ENCODE measurements at places on chromosomes 2 and 18.

DNA sequence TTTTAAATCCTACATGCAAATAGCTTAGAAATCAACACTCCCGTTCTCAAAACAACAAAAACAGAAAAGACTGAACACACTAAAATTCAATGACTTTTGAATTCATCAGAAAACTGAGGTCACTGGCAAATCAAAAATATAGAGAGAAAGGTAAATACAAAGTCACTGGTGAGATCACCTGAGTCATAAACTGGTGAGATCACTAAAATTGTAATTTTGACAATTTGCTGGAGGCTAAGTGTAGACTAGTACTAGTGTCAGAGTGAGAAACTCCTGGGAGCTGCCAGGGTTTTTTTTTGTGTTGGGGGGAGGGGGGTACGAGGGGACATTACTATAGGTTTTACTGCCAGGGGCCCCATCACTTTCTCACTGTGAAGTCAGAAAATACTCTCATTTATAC, 1876.0 kb upstream of the CELF4 start:
- no peaks in the 10 kb centered on the region for H3K4me1 ChIP-seq
- H3K27ac ChIP-seq: no peak overlapping the region
- no peaks in the 10 kb centered on the region for H3K36me3 ChIP-seq
- no peak for DNase-seq

DNA sequence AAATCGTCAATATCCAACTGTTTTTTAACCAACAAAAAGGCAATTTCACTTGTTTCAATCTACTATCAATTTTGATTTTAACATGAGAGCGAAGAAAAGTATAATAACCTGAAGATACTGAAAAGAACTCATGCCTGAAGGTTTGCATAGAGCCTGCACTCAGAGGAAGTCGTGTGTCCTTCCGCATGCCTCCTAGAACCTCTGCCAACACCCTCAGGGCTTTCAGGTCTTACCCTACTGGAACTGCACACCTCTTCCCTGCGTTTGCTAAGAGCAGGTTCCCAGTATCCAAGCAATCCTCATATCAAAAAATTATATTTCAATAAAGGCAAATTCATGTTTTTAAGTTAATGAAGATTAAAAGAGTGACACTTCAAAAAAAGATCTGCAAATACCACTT, 74.7 kb downstream of the PIAS2 start:
- no peaks in the 10 kb centered on the region for H3K27me3 ChIP-seq
- no peak overlapping the region for H3K27ac ChIP-seq
- H3K36me3 ChIP-seq: 0 out of 2 replicates have a peak, but pooled peaks cover 7% of the 10 kb centered on the region
- H3K4me3 ChIP-seq: no peak overlapping the region
- no peaks in the 10 kb centered on the region for H3K4me1 ChIP-seq

GRCh38 chr2:70683455-70683854, 84.5 kb downstream of the ADD2 start:
- H3K27ac ChIP-seq: no peak overlapping the region
- no peak for DNase-seq
- peaks cover 30% of the 10 kb centered on the region for H3K27me3 ChIP-seq
- no peak overlapping the region for H3K4me3 ChIP-seq

- H3K4me3 ChIP-seq: no peak overlapping the region
- no peaks in the 10 kb centered on the region for H3K36me3 ChIP-seq
- peaks cover 11% of the 10 kb centered on the region for H3K27me3 ChIP-seq
- DNase-seq: no peak
- H3K4me1 ChIP-seq: no peaks in the 10 kb centered on the region
Observed at GRCh38 chr18:35163014-35163539, 77.8 kb upstream of the ZNF397 start.

GRCh38 chr2:128197059-128197458, 106.1 kb downstream of the UGGT1 start:
- DNase-seq: no peak
- peaks cover 12% of the 10 kb centered on the region for H3K36me3 ChIP-seq
- H3K27me3 ChIP-seq: peaks cover 3% of the 10 kb centered on the region

DNA sequence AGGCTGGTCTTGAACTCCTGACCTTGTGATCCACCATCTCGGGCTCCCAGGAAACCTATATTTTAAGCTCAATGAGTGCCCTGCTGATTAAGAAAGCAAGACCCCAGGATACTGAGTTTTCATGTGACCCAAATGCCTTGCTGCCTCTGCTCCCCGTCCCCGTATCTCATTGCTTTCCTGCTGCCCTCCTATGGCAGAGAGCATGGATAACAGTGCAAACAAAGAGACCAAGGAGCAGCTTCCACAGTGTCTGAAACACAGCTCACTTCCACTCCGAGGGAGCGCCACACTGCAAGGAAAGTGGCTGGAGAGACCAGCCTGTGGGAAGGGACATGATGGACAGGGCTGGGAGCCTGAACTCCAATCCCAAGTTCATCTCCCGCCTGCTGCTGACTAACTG, 246.8 kb downstream of the TMEM182 start:
- DNase-seq: no peak
- no peak overlapping the region for H3K27ac ChIP-seq
- no peaks in the 10 kb centered on the region for H3K36me3 ChIP-seq
- no peaks in the 10 kb centered on the region for H3K27me3 ChIP-seq
- no peaks in the 10 kb centered on the region for H3K4me1 ChIP-seq

DNA sequence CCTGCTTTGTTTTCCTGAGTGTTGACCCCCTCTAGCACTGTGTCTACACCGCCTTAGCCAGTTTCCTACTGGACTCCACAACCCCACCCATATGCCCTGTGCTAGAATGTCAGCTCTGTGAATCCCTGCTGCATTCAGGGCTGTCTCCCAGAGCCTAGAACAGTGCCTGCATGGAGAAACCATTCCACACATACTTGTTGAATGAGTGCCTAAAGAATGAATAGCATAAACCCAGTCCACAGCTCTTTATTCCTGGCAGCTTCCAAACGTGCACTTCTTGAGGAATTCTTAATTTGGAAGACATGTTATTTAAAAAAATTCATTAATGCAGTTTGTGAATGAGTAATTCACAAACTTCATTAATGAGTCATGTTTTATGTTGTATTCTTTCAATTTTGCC, 6.5 kb upstream of the NAPG start:
- peak overlapping the region; percentile 69 for H3K27ac ChIP-seq
- H3K36me3 ChIP-seq: peaks cover 5% of the 10 kb centered on the region
- peak overlapping the region; percentile 77 for H3K4me3 ChIP-seq
- H3K4me1 ChIP-seq: peaks cover 32% of the 10 kb centered on the region
- H3K27me3 ChIP-seq: peaks cover 13% of the 10 kb centered on the region
- DNase-seq: peak; percentile 50

- peaks cover 18% of the 10 kb centered on the region for H3K36me3 ChIP-seq
- H3K4me1 ChIP-seq: peaks cover 100% of the 10 kb centered on the region
- H3K27me3 ChIP-seq: no peaks in the 10 kb centered on the region
- H3K4me3 ChIP-seq: peak overlapping the region; percentile 56
- peak; percentile 77 for DNase-seq
- peak overlapping the region; percentile 80 for H3K27ac ChIP-seq
Observed at GRCh38 chr2:158502974-158503373, 46.2 kb downstream of the PKP4 start.

DNA sequence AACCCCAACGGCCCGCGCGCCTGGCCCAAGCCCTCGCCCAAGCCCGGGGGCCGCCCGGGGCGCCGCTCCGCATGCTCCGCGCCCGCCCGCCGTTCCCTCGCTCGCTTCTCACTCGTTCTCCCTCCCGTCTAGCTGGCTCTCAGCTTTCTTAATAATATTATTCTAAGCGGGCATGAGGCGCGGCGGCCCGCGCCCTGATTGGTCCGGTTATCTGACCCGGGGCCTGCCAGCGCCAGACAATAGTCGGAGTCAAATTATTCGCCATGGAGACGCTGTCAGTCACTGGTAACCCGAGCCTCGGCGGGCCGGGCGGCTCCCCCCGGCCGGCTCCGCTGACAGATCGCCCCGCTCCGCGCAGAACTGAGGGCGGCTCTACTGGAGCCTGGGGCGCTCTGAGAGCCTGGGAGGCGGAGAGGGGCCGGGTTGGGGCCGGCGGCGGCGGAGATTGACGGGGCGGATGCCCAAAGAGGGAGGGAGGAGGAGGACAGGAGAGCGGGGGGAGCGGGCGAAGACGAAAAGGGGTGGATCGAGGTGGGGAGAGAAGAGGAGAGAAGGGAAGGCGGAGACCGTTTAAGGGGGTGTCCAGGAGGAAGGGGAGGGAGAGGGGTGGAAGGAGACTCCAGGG, at the start of gene SIX2:
Gene SIX2, minus strand, starts transcription at position 150 of the 625 bp plus-strand sequence. CDS start 342 bp downstream, outside the sequence.
- no peak within 1 kb of the TSS for H3K27ac ChIP-seq
- no peaks in the 10 kb centered on the region for H3K4me1 ChIP-seq
- H3K27me3 ChIP-seq: peaks cover 69% of the 10 kb centered on the region
- H3K4me3 ChIP-seq: no peak within 1 kb of the TSS
- no peaks in the 10 kb centered on the region for H3K36me3 ChIP-seq

DNA sequence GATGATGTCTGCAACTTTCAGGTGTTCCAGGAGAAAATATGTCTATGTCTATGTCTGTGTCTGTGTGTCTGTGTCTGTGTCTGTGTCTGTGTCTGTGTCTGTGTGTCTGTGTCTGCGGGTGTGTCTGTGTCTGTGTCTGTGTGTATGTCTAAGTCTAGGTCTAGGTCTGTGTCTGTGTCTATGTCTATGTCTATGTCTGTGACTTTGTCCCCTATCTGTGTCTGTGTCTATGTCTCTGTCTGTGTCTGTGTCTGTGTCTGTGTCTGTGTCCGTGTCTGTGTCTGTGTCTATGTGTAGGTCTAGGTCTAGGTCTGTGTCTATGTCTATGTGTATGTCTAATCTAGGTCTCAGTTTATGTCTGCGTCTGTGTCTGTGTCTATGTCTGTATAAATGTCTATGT, 10.5 kb downstream of the IL1R2 start:
- no peak overlapping the region for H3K4me3 ChIP-seq
- H3K27me3 ChIP-seq: peaks cover 7% of the 10 kb centered on the region
- 0 out of 2 replicates have a peak, but pooled peaks cover 6% of the 10 kb centered on the region for H3K4me1 ChIP-seq

DNA sequence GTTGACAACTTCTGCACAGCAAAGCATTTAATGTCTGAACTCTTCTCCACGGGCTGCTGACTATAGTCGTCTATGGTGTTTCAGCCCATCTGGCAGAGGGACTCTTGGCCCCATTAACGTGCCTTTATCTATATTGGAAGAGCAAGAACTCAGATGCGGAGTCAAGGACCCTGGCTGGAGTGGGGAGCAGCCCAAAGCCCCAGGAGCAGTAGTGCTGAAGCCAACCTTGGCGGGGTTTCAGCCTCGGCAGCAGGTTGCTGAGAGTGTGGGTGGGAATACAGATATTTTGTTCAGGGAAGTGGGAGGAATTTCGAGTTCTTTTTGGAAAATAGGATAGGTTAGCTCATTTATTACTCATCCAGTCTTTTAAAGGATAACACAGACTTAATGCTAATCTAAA, 34.2 kb downstream of the TMEM17 start:
- DNase-seq: no peak
- peaks cover 24% of the 10 kb centered on the region for H3K4me1 ChIP-seq

DNA sequence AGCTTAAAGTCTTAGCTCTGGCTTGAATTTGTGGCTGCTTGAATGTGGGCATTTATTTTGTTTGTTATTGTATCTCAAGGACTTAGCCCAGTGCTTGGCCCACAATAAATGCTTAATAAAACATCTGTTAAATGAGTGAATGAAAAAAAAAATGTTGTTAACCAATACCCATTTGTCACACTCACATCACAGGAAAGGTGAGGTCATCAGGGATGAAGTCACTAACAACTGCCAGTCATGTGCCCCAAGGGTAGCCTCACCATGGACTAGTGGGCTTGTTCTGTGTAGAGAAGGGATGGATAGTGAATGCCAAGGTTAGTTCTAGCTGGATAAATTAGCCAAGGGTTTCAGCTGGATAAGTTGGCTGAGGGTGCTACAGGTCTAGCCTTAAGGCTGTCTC, 3.0 kb downstream of the NRBP1 start:
- no peaks in the 10 kb centered on the region for H3K27me3 ChIP-seq
- peaks cover 29% of the 10 kb centered on the region for H3K4me1 ChIP-seq
- H3K36me3 ChIP-seq: peaks cover 37% of the 10 kb centered on the region
- peak overlapping the region; percentile 70 for H3K4me3 ChIP-seq
- H3K27ac ChIP-seq: peak overlapping the region; percentile 81
- DNase-seq: peak; percentile 44

- H3K4me3 ChIP-seq: no peak overlapping the region
- H3K36me3 ChIP-seq: no peaks in the 10 kb centered on the region
- H3K27ac ChIP-seq: no peak overlapping the region
- H3K4me1 ChIP-seq: no peaks in the 10 kb centered on the region
- DNase-seq: no peak
Observed at GRCh38 chr2:75431763-75432162, 129.0 kb downstream of the EVA1A start.

DNA sequence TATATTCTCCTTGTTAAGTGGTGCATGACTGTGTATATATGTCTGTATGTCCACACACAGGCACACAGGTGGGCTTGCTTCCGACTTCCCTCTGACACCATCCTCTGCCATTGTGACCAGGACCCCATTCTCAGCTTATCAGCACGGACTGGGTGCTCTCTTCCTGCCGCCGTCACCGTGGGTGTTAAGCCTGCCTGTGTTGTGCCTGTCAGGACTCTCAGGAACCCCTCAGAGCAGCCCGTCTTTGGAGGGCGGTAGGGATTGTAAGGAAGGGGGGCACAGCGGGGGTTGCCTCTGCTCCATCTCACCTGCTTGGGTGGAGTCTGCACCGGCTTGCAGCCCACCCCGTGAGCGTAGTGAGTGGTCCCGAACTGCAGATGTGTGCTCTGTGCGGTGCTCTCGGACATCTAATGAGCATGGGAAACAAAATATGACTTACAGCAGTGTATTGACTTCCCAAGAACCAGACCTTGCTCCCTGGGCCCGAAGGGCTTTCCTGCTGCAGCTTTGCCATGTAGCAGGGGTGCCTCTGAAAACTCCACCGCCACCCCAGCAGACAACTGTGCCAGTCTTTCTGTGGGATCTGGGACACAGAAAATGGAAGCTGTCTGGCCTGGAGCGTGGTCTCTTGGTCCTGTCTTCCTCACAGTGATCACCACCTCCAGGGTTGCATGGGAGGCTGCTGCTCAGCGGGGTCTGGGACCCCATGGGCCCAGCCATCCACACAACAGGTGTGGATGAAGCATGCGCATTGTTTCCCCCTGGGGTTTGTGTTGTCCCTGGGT, 58.9 kb downstream of the SH3RF3 start:
- DNase-seq: no peak
- peaks cover 2% of the 10 kb centered on the region for H3K27me3 ChIP-seq
- H3K27ac ChIP-seq: no peak overlapping the region
- H3K4me1 ChIP-seq: peaks cover 27% of the 10 kb centered on the region
- H3K36me3 ChIP-seq: no peaks in the 10 kb centered on the region

GRCh38 chr2:157329524-157329923, 3.9 kb upstream of the ERMN start:
- no peaks in the 10 kb centered on the region for H3K36me3 ChIP-seq
- no peak overlapping the region for H3K4me3 ChIP-seq
- 0 out of 2 replicates have a peak, but pooled peaks cover 9% of the 10 kb centered on the region for H3K4me1 ChIP-seq
- no peak overlapping the region for H3K27ac ChIP-seq
- H3K27me3 ChIP-seq: peaks cover 6% of the 10 kb centered on the region
- no peak for DNase-seq

- peak; percentile 59 for DNase-seq
- H3K36me3 ChIP-seq: no peaks in the 10 kb centered on the region
Observed at GRCh38 chr2:200585730-200586643, at the start of gene AOX1. TSS of gene AOX1 (plus strand) at chr2:200586014. CDS start at chr2:200586109, 95 bp downstream.

DNA sequence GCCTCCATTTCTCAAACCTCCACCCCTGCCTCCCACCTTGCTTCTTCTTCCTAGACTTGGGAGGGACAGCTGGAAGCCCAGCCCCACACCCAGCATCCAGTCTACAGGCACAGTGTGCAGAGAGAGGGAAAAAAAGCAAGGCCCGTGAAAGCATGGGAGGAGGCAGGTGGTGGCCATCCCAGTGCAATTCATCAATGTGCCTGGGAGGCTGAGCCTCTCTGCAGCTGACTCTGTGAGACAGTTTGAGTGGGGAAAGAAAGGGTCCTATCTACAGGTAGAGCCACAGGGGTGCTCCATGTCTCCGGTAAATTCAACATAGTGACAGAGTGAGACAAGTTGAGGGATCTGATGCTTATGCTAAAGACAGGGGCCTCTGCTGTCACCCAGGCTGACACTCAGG, 340.6 kb downstream of the DYSF start:
- H3K4me1 ChIP-seq: peaks cover 35% of the 10 kb centered on the region
- H3K27ac ChIP-seq: no peak overlapping the region
- H3K36me3 ChIP-seq: no peaks in the 10 kb centered on the region
- H3K4me3 ChIP-seq: no peak overlapping the region
- DNase-seq: no peak
- peaks cover 5% of the 10 kb centered on the region for H3K27me3 ChIP-seq

Measured in HFFc6 (cell line).